ENCODE measurements at places on chromosomes 2 and 18. TPM values are rescaled to one million over a fixed set of nuclear protein-coding genes. Genes with fewer than 3 reads are reported as not detected.

The C2orf78 gene
- not detected for total RNA-seq

The AQP12A gene
- total RNA-seq: not detected

The ABCG8 gene
- total RNA-seq: 0.31 TPM

The MFSD2B gene
- not detected for total RNA-seq

The REL gene
- total RNA-seq: 8.6 TPM

The FHOD3 gene
- total RNA-seq: 51.2 TPM

GRCh38 chr18:7576685-7577084 lies 9.6 kb downstream of the PTPRM start:
- no peak for DNase-seq

DNA sequence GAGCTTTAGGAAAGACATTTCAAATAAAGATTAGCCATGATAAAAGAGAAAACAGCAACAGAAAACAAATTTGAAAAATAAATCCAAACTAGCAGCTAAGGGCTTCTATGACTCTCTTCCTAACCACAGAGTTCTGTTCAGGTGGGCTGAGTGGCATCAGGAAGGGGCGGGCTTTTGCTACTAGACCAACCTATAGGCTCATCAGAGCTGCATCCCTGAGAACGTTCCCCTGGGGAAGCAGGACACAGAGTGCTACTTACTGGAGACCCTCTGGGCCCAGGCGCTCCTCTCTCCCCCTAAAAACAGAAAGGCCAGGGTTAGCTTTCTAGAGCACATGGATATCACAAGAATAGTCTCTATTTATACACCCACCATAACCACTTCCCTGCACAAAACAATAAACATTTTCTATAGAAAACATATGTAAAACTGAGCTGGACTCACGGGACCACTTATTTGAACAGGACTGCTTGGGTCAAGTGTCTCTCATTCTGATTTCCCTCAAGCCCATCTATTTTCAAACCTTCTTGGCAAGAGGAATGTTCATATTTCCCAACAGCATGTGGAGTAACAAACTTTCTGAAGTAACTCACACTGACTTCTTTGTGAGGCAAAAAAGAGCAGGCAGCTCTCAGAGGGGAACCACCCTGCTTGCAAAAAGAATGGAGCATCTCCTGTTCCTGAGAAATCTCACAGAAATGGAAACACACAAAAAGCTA lies 78.9 kb upstream of the LMAN1 start:
- DNase-seq: no peak

GRCh38 chr18:55136864-55137263 lies 177.6 kb upstream of the CCDC68 start:
- DNase-seq: no peak

- DNase-seq: no peak
These were observed 79.1 kb upstream of the DLX2 start for GRCh38 chr2:172181840-172182239.

- DNase-seq: no peak
These were observed 197.7 kb downstream of the UBE2E3 start for GRCh38 chr2:181178130-181178529.

DNA sequence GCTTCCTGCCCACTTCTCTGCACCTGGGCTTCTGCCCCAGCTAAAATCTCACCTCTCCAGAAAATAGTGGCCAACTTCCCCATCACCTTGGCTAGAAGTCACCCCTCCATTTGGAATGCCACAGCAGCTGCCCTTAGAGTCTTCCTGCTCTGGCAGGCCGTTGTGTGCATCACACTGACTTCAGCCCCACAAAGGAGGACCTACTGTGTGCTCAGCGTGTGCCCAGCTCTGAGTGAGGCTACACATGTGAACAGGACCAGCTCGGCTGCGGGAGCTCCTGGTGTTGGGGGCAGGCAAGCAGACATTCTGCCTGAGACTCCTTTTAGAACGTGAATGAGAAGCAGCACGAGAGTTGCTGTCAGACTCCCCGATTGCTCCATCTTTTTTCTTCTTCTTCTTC lies 78.7 kb downstream of the AGAP1 start:
- DNase-seq: no peak

DNA sequence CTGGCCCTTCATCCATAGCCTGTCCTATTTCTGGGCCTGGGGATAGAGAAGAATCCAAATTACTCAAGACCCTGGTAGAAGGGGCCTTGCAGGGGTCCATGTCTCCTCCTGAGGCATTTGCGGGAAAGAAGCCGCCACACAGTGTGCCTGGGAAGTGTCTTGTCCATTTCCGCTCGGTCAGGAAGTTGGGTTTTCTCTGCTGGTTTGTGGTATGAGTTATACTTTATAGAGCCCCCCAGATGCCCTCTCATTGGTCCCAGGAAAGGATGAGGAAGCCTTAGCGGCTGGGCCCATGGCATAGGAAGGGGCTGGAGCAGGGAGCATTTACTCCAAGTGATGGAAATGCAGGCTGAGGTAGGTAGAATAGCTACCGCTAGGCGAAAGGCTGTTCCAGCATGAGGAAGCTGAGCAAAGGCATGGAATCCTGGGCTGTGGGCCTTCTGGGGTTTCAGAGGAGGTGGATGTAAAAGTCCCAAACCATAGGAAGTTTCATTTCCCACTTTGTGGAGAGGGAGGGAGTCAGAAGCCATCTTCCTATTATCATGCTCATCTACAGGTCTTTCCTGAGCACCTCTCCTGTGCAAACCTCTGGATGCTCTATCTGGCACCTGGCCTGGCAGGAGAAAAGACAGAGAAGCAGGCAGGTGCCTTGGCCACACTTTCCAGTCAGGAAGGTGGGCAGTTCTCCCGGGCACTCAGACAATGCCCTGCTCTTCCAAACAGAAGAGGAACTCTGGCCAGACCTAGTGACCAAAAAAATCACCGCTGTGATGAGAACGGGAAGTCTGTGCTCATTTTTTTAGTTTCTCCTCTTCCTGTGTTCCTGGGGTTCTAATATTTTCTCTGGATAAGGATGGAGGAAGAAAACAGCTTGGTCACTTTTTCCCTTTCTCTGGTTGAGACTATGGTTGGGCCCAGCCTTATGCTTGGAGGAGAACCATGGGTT lies 2.6 kb upstream of the CD207 start:
- no peak for DNase-seq

- no peak for DNase-seq
These were observed 51.6 kb upstream of the NCOA1 start for GRCh38 chr2:24439280-24439970.

- no peak for DNase-seq
These were observed 14.9 kb downstream of the RBMS1 start for GRCh38 chr2:160478660-160479059.

- no peak for DNase-seq
These were observed 36.5 kb downstream of the GKN2 start for GRCh38 chr2:68916226-68916625.

DNA sequence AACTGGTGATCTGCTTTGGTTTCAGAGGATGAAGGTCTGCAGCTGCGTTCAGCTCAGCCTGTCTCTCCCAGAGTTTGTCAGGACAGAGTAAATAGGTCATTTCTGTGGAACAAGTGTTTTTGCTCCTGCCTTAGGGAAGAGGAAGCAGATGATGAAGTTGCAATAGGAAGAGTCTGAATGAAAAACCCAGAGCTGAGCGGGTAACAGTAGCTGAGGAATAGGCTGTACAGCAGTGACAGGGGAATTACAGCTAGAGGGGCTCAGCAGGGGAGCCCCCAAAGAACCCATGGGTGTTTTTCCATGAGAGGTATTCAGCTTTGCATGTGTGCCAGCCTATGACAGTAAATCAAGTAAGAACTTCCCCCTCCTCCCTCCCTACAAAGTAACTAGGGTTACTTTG lies 10.3 kb upstream of the CYBRD1 start:
- no peak for DNase-seq

DNA sequence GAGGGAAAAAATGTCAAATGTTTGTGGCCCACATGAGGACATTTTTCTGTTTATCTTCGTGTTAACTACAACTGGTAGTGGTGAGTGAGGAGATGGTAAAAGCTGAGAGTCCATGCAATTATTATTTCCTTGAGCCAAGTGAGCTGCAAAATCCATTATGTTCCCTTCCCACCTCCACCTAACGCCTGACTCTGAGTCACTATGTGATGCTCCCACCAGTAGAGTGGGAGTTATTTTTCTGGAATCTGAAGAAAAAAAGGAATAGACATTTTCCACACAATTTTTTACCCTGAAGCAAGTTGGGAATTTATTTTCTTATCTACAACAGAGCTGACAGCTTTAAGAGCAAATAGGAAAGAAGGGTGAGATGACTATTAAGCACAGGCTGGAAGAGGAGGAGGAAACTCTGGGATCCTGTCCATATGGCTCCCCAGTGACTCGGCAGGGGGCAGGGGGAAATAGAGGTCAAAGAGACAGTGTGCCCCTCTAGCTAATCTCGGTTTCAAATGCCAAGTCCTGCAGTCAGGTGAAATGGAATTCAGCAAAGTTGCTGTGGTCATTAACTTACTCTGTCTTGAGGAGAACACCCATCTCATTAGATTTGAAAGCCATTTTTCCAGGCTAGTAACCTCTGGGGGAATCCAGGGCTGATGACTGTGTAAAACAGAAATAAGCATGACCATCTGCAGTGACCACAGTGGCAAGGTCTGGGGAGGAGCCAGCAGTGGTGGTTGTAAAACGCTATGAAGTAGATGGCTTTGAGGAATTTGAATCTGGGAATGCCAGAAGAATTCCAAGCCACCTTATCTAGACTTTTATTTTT lies 463.9 kb downstream of the STK39 start:
- no peak for DNase-seq

DNA sequence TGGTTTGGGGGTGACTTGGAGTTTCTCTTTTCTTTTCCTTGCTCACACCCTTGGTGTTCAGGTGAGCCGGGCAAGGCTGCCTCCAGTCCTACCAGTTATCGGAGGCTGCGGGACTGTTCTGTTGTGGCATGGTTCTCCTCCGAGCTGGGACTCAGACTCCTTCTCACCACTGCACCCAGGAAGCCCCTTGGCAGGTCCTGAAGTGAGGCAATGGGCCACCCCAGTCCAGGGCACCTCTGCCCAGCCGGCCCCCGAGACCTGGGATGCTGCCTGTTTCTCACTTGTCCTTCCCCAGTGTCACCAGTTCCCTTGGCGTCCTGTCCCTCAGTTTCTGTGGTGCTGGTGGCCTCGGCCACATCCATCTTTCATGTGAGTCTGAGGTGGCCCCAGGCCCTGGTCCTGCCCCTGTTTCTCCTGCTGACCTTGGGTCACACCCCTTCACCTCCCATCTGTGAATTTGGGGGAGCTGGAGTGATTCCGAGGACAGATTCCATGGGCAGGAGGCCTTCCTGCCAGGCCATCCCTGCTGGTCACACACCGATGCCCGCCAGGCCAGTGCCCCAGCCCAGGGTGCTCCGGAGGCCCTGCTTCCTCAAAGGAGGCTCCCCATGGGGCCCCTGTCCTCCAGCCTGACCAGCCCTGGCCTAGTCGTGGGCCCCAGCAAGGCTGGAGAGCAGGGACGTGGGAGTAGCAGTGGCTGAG lies 6.6 kb upstream of the KLHL30 start:
- no peak for DNase-seq

DNA sequence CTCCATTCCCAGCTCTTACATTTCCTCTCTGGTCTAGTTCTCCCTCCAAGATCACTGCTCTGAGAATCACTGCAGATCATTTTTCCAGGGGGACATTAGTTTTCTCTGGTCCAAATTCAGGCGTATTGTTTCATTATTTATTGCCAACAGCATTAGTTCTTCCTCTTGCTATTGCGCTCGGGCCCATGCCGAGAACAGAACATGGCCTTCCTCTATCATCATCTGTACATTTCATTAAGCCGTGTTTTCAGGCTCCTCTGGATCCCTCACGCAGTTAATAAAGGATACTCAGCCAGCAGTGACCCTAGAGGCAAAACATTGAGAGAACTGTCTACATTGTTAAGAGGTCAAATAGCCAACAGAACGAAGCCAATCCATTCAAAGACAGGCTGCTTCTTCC lies 63.9 kb downstream of the CCBE1 start:
- DNase-seq: no peak

GRCh38 chr2:142142595-142142994 lies 11.8 kb upstream of the LRP1B start:
- DNase-seq: no peak

Measured in occipital lobe (tissue), 3 donors.